EH (cell line): ENCODE measurements at places on chromosomes 5 and 9.

DNA sequence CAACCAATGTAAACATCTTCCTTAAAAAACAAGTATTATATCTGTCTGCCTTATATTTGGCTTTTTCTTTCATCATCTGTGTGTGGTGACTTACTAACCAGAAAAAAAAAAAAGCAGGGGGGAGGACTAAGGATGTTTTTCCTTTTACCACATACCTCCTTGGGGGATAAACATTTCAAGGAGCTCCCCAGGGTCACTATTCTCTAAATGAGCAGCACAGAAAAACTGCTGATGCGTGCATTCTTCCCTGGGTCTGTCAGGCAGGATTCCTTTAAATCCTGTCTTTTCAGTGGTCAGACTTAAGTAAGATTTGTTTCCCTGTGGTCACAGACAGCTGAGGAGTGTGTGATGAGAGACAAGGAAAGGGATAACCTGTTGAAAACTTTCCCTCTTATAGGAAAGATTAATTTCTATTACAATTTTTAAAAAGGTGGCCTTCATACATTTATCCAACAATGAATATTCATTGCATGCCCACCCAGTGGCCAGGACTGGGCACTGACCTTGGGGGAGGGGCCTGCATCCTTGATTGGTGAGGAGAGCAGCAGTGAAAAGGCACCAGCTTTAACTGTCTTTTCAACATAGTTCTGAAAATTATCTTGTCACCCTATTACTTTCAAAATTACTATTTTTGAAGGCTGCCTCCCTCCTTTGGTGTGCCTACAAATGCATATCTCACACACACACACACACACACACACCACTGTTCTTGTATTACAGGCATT is 123.1 kb downstream of the TLE4 start:
- peak; percentile 96 for DNase-seq

DNA sequence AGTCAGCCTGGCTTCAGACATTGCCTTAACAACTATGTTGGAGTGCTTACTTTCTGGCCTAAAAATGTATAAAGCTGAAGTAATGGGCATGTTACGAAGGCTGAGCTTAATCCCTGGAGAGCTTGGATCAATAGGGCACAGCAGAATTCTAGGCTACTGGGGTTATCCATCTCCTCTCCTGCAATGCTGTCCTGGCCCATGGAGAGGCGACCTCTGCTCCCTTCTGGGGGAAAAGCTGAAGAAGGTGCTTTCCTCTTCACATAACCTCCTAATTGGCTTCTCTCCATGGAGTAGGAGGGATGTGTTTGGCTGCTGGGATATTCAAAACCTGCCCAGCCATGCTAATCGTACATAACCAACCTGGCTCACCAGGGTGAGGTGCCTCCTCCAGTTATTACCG is 403.5 kb downstream of the DMRT2 start:
- no peak for DNase-seq

DNA sequence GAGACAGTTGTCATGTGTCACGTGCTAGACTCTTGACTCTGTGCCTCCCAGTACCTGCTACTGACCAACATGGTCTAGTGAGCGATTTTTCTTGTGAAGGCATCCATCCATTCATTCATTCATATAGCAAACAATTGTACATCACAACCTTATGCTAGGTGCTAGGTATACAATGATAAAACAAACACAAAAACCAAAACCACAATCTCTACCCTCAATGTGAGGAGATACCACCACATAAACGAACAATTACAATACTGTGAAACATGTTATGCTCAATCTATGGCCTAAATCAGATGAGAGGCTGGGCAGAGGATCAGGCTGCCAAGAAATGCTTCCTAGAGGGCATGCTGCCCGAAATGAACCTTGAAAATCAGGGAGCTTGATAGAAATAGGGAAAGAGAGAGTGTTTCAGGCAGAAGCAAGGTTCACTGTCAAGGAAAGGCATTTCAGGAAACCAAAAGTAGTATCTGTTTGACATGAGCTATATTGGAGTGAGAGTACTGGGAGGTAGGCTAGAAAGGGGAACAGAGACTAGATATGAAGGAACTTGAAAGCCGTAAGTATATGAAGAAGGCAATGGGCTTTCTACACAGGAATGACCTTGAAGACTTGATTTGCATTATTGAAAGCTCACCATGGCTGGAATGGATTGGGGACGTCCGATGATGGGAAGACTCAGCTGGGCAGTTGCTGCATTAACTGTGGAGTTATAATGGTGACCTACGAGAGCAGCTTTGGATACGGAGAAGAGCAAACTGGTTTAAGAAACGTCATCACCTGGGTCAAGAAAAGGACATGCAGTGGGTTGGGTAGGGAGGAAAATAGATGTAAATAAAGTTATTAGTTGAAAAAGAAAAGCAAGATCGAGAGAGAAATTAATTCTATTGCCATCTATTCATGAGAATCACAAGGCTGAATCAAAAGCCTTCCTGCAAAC is 90.1 kb downstream of the THBS4 start:
- no peak for DNase-seq

DNA sequence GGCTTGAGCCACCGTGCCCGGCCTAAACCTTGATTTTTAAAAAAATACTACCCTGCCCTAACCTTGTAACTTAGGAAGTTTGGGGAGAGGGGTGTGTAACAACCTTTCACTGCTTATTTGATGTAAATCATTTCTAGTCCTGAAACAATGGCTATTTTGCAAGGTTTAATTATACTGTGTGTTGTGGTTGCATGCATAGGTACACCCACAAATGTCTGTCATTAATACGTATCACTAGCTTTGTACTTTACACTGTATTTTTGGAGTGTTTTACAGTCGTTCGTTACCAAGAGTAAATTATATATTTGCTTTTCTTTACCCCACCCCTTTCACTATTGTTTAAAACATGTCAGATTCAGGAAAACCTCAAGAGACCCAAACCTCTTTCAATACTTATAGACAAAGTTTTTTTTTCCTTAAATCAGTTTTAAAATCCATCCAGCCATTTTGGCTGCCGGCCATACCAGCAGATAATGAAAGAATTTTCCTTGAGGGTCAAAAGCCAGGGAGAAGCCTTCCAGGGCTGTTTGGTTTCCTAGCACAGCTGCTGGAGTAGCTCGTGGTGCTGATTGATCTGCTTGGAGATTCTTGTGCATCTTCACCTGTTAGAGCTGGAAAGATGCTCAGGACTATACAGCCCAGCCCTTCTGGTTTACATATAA is 50.7 kb downstream of the DOCK8 start:
- no peak for DNase-seq

GRCh38 chr5:8843771-8844170 is 702.1 kb downstream of the SEMA5A start:
- DNase-seq: peak; percentile 85

DNA sequence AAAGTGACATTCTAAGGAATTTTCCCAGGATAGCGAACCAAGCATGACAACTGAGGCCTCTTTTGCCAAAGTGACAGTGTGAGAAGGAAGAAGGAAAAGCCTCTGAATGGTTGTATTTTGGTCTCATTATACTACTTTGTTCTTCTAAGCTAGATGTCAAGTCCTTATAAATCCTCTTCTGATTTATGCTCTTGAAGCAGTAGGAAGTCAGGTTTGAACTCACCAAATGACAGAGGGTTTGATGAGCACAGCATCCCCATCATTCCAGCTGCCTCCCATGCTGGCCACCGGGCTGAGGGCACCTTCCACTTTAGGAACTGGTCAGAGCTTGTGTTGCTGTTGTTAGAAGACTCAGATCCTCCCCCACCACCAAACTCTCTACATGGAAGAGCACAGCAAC is 44.1 kb downstream of the FAM240B start:
- DNase-seq: no peak

GRCh38 chr5:55625589-55625909 is 86.6 kb downstream of the SLC38A9 start:
- DNase-seq: no peak

- DNase-seq: no peak
These were observed 18.0 kb downstream of the ORM2 start for GRCh38 chr9:114347675-114348074.
